ENCODE measurements at places on chromosomes 6 and 20. TPM values are rescaled to one million over a fixed set of nuclear protein-coding genes. Genes with fewer than 3 reads are reported as not detected.

The AGER gene
- 882 TPM for total RNA-seq

DNA sequence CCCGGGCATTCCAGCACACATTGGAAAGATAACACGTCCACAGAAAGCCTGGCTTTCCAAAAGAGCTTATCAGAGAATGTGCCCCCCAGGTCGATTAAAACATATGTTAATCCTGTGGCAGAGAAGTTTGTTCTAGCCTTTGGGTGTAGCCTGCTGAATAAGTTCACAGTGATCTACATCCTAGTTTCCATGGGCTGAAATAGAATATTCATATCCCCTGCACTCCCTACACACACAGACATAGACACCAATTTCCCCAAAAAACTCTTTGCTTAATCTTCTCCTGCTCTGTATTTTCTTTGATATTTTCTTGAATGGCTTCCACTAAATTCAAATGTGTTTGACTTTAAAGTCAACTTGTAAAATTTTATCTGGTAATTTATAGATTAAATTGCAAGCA lies 1.6 kb downstream of the LPA start:
- H3K27me3 ChIP-seq, result no peaks in the 10 kb centered on the region
- no peak overlapping the region for H3K27ac ChIP-seq
- no peak for DNase-seq
- H3K4me3 ChIP-seq, result no peak overlapping the region

DNA sequence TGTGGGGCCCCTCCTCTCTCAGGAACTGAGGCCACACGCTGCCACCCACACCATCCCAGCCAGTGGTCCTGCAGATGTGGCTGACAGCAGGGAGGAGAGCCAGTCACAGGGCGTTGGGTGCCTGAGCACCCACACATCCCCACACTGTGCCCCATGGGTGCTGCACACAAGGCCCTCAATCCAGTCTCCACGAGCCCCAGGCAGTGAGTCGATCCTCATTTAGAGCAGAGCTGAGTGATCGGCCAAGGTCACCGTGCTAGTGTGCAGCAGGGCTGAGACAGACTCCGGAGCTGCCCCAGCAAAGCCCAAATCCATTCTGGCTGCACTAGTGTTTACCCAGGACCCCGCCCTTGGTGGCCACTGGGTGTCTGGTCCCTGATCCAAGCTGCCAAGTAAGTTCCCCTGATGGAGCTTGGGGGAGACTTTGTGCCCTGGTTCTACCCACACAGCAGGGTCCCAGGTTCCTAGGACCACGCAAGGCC lies 9.0 kb downstream of the C20orf203 start:
- no peak overlapping the region for H3K4me3 ChIP-seq
- no peaks in the 10 kb centered on the region for H3K27me3 ChIP-seq
- peaks cover 14% of the 10 kb centered on the region for H3K4me1 ChIP-seq
- H3K36me3 ChIP-seq, result no peaks in the 10 kb centered on the region

The FILIP1 gene
- 17.4 TPM for total RNA-seq

- no peaks in the 10 kb centered on the region for H3K27me3 ChIP-seq
- no peak for DNase-seq
- peaks cover 11% of the 10 kb centered on the region for H3K4me1 ChIP-seq
These were observed 1.9 kb upstream of the AFDN start for GRCh38 chr6:167824591-167825331.

DNA sequence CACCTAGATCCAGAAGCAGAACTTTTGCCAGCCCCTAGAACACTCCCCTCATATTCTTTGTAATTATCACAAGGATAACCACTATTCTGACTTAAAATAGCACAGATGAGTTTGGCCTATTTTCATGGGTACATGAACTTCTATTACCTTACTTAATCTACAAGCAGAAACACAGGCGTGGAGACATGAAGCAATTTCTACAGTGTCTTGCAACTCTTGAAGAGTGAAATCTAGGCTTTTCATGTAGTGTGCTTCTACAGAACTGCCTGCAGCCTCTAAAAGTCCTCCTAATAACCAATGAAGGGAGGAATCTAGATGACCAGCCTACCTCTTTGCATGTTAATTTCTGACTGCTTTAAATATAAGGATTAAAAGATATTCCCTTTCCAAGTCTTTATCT lies 82.7 kb downstream of the EPM2A start:
- no peak for DNase-seq
- H3K4me3 ChIP-seq, result no peak overlapping the region
- no peaks in the 10 kb centered on the region for H3K36me3 ChIP-seq
- H3K27ac ChIP-seq, result no peak overlapping the region
- H3K27me3 ChIP-seq, result no peaks in the 10 kb centered on the region

The AIF1 gene
- 109 TPM for total RNA-seq

GRCh38 chr20:35742741-35743523 lies 872 bp upstream of the RBM39 start:
- H3K27me3 ChIP-seq, result no peaks in the 10 kb centered on the region
- H3K4me3 ChIP-seq, result peak overlapping the region; percentile 85
- peaks cover 29% of the 10 kb centered on the region for H3K36me3 ChIP-seq
- peaks cover 46% of the 10 kb centered on the region for H3K4me1 ChIP-seq
- no peak for DNase-seq

DNA sequence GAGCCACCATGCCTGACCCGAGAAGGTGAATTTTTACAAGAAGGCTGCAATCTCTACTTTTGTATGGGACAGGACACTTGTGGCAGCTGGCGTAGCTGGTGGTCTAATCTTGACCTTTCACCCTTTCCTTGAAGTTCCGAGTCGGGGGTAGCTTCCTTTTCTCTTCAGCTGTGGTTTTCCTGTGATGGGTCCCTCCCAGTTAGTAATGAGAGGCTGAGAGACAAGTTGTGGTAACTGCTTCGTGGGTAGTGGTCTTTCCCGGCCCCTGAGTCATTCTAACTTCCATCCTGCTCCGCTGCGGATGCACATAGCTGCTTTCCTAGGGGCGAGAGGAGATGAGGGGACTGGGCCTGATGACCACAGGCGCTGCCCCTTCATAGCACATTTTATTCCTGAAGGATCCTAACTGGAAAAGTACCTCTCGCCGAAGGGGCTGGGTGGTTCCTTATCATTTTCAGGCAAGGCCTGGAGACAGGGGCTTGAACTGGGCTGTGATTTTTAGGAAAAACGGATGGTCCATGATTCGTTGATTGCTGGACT lies 3.1 kb downstream of the SYNJ2 start:
- no peak for DNase-seq
- H3K4me1 ChIP-seq, result peaks cover 39% of the 10 kb centered on the region
- H3K4me3 ChIP-seq, result no peak overlapping the region
- H3K27me3 ChIP-seq, result no peaks in the 10 kb centered on the region

The NMBR gene
- total RNA-seq, result not detected

Measured in lower lobe of right lung (tissue), 2 donors.